Muscle of arm (tissue), 14 donors: ENCODE measurements at places on chromosomes 1 and 21. TPM values are rescaled to one million over a fixed set of nuclear protein-coding genes. Genes with fewer than 3 reads are reported as not detected.

ETV3L gene
- not detected for polyA plus RNA-seq

HPCAL4 gene
- polyA plus RNA-seq, result 1.1 TPM

GRCh38 chr1:172662464-172663109 lies 3.7 kb downstream of the FASLG start:
- peak; percentile 11 for DNase-seq

- DNase-seq, result no peak
Measured at GRCh38 chr1:24683713-24684162, 40.6 kb downstream of the SRRM1 start.

DNA sequence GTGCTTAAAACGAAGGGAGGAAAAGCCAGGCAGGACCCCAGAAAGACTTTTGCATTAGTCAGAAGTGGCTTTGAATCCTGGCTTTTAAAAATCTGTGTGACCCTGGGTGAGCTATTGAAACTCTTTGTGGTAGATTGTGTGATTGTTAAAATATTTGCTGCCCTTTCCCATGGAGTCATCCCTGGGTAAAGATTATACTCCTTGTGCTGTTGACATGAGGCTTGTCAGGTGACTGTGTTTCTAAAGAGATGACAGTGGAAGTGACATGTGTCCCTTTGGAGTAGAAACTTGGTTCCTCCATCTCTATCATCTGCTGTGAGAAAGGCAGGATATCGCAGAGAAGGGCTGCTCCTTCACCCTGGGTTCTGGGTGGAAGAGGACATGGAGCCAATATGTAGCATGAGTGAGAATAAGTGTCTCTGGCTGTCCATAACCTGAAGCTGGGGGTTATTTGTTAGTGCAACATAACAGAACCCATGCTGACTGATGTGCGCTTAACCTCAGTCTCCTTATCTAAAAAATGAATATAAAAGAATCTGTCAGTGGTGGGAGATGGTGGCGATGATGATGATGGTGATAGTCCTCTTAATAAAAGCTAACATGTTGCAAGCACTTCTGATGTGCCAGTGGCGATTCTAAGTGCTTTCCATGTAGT lies 187.6 kb downstream of the RHOU start:
- DNase-seq, result no peak

DNA sequence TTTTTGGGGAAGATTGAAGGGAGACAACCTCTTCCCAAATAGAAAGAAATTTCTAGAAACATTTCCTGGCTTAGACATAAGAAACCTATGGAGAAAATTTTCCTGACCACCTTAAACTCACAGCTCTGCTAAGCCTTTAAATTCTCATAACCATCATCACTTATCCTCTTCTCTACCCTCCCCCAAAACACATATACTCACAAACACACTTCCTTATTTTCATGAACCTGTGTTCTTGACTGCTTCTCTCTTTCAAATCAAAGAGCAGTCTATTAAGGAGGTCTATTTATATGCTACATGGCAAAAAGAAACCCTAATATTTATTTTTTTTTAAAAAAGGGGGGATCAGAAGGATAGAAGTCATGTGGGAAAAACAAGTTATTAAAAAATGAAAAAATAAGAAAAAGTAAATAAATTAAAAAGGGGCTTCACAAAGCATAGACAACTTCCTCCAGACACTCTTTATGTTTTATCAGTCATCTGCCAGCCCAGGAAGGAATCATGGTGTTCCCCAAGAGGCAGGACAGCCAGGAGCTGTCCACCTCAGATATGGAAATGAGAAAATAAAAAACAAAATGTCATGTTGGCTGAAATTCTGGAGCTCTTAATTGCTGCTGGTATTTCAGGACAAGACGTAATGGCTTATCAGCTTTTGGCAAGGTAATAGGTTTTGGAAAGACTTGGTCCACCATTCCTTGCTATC lies 12.8 kb upstream of the RGS2 start:
- DNase-seq, result no peak

GRCh38 chr1:3998086-3998485 lies 98.0 kb upstream of the C1orf174 start:
- no peak for DNase-seq

DNA sequence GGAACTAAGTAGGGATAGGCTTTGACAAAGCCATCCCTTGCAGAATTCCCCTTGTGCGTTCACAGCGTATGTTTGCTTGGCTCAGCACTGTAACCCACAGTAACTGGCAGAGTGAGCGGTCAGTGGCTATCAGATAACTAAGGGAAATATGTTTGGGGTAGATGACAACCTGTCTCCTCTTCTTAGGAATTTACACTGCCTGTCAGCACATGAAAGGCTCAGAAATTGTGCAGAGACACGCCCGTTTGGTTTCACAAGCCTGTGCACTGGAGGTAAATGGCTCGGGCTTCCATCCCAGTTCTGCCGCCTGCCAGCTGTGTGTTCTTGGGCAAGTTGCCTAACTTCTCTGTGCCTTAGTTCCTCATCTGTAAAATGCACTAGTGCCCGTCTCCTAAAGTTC lies 101.2 kb downstream of the PRDM2 start:
- no peak for DNase-seq

- DNase-seq, result no peak
Measured at GRCh38 chr1:20137604-20138003, 1.5 kb upstream of the PLA2G2F start.
